ENCODE measurements at places on chromosomes 6 and 20.

- DNase-seq, result no peak
Measured at GRCh38 chr6:18189196-18189595, 34.0 kb downstream of the KDM1B start.

- DNase-seq, result no peak
Measured at GRCh38 chr6:20533746-20534294, 437 bp upstream of the CDKAL1 start.

GRCh38 chr20:16803965-16804792 lies 56.0 kb downstream of the OTOR start:
- DNase-seq, result no peak

GRCh38 chr6:34149452-34149810 lies 3.5 kb upstream of the GRM4 start:
- DNase-seq, result no peak

- DNase-seq, result no peak
Measured at GRCh38 chr20:35515949-35516645, 13.4 kb downstream of the C20orf173 start.

GRCh38 chr6:142697922-142698321 lies 247.1 kb downstream of the HIVEP2 start:
- DNase-seq, result no peak

- DNase-seq, result no peak
Measured at GRCh38 chr6:89530982-89531381, 98.0 kb downstream of the ANKRD6 start.

Data from DMS79 (cell line).